ENCODE measurements at places on chromosomes 3 and 15. TPM values are rescaled to one million over a fixed set of nuclear protein-coding genes. Genes with fewer than 3 reads are reported as not detected.

CCDC66 gene
- 9.6 TPM for total RNA-seq

GRCh38 chr15:48582452-48583247 lies 62.9 kb downstream of the FBN1 start:
- DNase-seq: no peak

DNA sequence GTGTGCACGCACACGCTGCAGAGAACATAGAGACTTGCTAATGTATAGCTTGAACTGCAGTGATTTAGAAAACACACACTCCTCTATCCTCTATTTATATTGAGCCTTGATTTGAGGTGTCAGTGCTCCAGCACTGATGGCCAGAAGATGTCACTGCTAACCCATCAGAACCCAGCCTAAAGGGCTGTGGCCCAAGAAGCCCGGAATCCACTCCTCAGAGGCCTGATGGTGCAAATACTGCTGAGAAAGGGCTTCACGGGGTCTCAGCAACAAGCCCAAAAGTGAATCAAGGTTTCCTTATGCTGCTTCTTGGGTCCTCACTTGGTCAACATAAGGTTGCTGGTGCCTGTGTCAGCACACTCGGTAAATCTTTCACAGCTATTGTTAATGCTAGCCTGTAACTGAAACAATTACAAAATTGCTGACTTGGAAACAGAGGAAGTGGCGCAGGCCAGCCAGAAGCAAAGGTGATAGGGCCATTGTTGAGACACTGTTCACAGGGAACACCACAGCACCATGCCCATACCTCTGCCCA lies 60.3 kb downstream of the HEG1 start:
- peak; percentile 41 for DNase-seq

- no peak for DNase-seq
These were observed 115.9 kb downstream of the FMN1 start for GRCh38 chr15:33078607-33079006.

DNA sequence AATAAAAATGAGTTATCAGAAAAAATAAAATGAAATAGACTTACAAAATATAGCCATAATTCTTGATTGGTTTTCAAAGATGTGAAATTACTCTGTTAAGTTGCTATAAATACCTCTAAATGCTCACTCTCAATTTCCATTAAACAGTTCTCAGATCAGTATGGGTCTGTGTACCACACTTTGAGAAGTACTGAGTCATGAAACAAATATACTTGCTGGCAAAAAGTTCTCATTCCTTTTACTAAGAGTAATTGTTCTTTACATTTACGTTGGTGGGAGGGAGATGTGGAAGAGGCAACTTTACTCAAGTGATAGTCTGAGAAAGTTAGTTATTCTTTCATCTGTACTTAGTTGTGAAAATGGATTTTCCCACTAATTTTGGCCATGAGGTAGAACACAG lies 96.3 kb downstream of the ZNF385D start:
- DNase-seq: no peak

GRCh38 chr3:53147903-53148400 lies 13.1 kb upstream of the PRKCD start:
- no peak for DNase-seq

DNA sequence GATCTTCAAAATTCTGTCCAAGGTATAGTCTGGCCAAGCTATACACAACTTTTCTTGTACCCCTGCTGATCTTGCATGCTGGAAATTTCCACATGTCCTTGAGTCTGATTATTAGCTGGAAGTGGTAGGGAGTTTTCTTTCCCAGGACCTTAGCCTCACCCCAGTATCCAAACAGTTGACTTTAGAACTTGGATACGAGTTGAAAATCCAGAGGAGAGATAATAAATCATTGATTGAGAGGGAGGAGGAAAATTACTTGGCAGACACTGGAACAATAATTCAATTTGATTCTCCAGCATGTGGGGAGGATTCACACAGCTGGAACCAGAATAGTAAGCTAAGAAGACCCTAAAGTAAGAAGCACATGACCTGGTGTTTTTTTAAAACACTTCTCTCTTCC lies 116.4 kb downstream of the IL5RA start:
- DNase-seq: no peak

DNA sequence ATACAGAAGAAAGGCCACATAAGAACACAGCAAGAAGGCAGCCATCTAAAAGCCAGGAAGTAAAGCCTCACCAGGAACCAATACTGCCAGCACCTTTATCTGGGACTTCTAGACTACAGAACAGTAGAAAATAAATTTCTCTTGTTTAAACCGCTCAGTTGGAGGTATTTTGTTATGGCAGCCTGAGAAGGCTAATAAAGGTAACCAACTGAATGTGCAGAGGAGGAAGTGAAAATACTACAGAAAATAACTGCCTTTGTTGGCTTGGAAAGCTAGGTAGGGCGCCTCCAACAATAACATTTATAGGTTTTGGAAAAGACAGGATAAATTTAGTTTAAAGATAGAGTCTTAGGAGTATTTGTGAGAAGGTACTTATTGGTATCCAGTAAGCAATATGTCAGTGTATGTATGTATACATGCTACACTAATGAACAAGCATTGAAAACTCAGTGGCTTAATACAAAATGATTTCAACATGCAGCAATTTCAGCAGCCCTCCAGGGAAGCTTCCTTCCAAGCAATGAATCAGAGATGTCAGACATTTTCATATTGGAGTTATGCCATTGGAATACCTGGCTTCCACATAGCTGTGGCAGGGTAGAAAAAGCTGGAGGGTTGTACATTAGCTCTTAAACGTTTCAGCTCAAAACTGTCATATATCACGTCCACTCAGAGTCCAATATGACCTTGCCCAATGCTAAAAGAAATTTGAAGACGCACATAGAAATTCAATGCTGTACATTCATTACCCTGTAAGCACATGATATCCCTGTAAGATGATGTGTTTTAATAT lies 48.9 kb downstream of the ZBBX start:
- DNase-seq: no peak

DNA sequence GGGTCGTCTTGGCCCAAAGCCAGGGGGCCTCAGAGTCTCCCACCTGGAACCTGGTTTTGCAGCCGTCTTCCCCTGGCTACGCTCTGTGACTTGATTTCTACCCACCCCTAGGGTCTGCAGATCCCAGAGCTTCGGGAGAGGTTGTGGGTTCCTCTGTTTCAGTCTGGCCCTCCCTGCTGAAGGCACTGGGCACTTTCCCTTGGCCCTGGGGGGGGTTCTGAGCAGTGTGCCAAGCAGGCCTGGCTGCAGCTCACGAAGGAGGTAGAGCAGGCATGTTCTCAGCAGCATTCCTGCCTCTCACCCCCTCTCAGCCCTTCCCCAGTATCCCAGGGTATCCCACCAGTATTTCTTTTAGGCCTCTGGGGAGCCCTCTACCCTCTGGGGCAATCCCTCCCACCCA lies 99.0 kb downstream of the TMEM266 start:
- DNase-seq: no peak

GRCh38 chr3:183259087-183259486 lies 6.0 kb downstream of the B3GNT5 start:
- no peak for DNase-seq

GRCh38 chr3:49630784-49631183 lies 43.4 kb upstream of the APEH start:
- no peak for DNase-seq

HDC gene
- total RNA-seq: not detected

C2CD4A gene
- 0.66 TPM for total RNA-seq

HCN4 gene
- not detected for total RNA-seq

GOLGA6A gene
- total RNA-seq: not detected

MLF1 gene
- 18.4 TPM for total RNA-seq

TNFSF10 gene
- 32.8 TPM for total RNA-seq

GRCh38 chr15:59158701-59159034 lies 48.0 kb upstream of the LDHAL6B start:
- DNase-seq: no peak

HEG1 gene
- total RNA-seq: 9.8 TPM

SEMA3F gene
- total RNA-seq: 40.1 TPM

ZNF662 gene
- 0.23 TPM for total RNA-seq

- DNase-seq: no peak
These were observed 1.7 kb upstream of the PSTPIP1 start for GRCh38 chr15:76993114-76993725.

RBP2 gene
- not detected for total RNA-seq

P2RY14 gene
- 3.3 TPM for total RNA-seq

- no peak for DNase-seq
These were observed 9.1 kb downstream of the PLXND1 start for GRCh38 chr3:129597087-129597999.

- no peak for DNase-seq
These were observed 333.5 kb upstream of the SEMA6D start for GRCh38 chr15:47383801-47384200.

DNA sequence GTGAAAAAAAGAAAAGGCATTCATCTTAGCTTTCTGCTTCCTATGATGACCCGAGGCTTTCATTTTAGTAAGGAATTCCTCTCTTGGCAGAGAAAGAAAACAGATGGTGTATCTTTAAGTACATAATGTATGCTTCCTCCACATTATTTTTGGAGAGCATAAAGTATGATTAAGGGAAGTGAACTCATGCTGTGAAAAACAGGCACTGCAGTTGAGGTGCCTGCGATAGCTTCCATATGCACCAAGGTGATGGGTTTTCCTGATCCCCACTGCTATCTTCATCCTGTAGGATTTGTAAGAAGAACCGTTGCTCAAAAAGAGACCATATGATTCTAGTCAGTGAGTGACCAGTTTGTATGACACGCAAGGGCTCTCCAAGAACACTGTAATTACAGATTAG lies 411.5 kb upstream of the MCTP2 start:
- no peak for DNase-seq

DNA sequence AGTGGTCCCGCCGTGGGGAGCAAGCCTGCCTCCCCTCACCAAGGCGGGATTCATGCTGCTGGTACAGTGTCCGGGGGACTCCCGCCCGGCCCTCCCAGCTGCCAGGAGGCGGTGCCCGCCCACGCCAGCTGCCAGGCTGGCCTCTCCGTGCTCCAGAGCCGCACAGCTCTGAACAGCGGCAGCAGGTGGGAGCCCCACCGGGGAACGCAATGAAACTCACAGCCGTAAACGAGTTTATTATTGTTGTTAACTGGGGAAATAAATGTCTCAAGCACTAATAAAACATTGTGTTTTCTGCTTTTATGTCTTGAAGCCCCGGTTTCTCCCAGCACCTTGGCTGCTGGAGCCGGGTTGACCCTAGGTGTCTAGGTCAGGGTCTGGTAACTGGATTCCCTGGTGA lies 317.7 kb upstream of the TLE3 start:
- DNase-seq: no peak

LDHAL6B gene
- total RNA-seq: not detected

- no peak for DNase-seq
These were observed 48.4 kb downstream of the CCNL1 start for GRCh38 chr3:157111518-157111917.

DNA sequence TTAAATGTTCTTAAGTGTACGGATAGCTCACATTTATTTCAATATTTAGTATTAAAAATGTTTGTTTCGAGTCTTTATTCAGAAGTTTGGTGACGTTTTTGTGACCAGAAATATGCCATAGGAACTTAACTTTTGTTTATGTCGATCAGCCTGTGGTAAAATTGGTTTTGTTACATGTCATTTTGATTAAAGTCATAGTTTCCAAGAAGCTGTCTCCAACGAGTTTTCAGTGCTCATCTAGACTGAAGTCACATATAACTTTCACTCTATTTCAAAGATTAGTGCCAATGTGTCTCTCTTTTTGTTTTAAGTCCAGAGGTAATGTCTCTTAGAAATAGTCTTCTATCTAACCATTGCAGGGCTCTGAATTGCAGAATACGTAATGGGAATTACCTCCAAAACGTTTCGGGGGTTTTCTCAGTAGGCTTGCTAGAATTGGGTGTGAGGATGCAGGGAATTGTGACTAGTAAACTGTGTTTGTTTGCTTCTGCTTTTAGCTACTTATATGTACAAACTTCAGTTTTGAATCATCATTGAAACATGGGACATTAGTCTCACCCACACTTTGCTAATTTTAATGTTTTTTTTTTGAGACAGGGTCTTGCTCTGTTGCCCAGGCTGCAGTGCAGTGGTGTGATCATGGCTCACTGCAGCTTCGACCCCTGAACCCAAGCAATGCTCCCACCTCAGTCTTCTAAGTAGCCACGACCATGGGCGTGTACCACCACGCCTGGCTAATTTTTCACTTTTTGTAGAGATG lies 3.0 kb downstream of the BUB1B start:
- no peak for DNase-seq

GRCh38 chr3:100603469-100603868 lies 5.9 kb upstream of the ADGRG7 start:
- no peak for DNase-seq

GRCh38 chr3:45932112-45932511 lies 11.2 kb upstream of the CXCR6 start:
- DNase-seq: no peak

GRCh38 chr15:69537901-69538300 lies 85.3 kb downstream of the RPLP1 start:
- DNase-seq: no peak

GNL3 gene
- 67.6 TPM for total RNA-seq

MED12L gene
- 1.2 TPM for total RNA-seq

DNA sequence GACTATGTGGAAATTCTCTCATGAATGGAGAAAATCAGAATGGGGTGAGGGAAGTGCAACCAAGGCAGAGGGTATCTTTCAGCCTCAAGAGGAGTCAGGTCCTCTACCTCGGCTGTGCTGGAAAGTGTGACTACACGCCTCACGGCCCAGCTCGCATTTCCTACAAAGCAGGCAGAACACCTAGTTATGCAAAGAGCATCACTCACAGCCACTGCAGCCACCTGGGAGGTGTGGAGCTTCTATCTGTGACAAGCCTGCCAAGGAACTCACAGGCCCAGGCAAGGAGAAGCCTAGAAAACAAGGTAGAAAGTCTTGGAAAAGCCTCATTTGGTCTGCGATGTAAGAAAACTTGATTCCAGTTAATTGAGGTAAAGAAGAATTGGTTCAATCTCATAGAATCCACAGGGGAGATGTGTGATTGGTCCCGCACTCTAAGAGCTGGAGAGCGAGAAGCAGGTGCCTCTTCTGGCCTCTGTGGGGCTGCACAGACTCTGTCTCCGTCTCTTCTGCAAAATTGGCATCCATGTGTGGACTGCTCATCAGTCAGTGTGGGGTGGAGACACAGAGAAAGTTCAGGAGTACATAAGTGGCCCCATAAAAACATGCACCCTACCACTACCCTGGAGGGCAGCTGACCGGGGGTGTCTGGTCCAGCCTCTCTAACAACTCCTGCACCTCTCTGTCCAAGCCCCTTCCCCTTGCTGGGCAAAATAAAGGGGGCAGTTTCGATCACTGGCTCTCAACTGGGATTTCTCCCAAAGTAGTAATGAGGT lies 76.8 kb downstream of the TAMM41 start:
- no peak for DNase-seq
